ENCODE measurements at places on chromosomes 1 and 21.

DNA sequence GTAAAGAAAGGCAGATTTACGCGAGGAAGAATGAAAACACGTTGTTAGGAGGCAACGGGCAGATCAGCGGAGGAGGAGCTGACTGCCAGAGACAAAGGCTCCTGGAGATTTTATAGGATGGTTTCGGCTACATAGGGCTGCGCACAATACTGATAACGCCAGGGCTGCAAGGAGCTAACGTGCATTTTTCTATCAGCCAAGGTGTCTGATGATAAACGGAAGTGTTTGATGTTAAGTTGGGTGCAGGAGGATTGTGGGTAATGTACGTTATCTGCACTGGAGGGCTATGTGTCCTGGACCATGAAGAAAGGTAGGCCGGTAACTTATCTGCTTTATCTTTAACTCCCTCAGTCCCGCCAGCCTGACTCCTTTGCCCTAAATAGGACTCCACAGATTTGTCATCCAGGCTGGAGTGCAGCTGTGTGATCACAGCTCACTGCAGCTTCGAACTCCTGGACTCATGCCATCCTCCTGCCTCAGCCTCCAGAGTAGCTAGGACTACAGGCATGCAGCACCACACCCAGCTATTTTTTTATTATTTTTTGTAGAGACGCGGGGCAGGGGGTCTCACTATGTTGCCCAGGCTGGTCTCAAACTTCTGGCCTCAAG is 29.6 kb downstream of the SETD4 start:
- no peak for DNase-seq

GRCh38 chr1:66168948-66169671 is 364.8 kb upstream of the SGIP1 start:
- no peak for DNase-seq

GRCh38 chr21:44817506-44817880 is 369 bp downstream of the SUMO3 start:
- no peak for DNase-seq

GRCh38 chr1:154797175-154797574 is 72.9 kb downstream of the KCNN3 start:
- DNase-seq, result no peak
